GDM1 (cell line): ENCODE measurements at places on chromosomes 12 and 14.

GRCh38 chr12:38771871-38772270 is 133.5 kb downstream of the CPNE8 start:
- DNase-seq, result no peak

GRCh38 chr14:65032319-65032718 is 45.6 kb downstream of the FNTB start:
- no peak for DNase-seq

- no peak for DNase-seq
These were observed 98.5 kb downstream of the KLHL28 start for GRCh38 chr14:44863271-44863670.

- DNase-seq, result no peak
These were observed 119.8 kb upstream of the CPM start for GRCh38 chr12:69052613-69053408.

- no peak for DNase-seq
These were observed 586 bp downstream of the TTC6 start for GRCh38 chr14:37595809-37596621.

GRCh38 chr14:32400480-32400879 is 71.4 kb downstream of the AKAP6 start:
- no peak for DNase-seq

DNA sequence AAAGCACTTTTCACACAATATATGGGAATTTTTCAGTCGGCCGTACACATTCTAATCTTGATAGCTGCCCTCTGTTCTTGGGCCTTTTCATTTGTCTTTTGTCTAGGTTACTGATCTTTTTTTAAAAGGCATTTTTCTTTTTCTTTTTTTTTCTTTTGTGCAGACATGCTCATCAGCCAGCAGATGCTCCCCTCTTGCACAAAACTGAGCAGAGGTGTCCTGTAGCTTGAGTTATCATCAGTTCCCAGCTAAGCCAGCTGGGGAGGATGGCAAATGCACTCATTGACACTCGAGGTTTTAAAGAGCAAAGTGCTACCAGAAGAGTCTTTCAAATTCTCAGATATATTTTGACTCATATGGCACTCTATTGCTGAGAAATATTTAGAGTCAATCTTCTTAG is 913.9 kb upstream of the SEL1L start:
- DNase-seq, result no peak

DNA sequence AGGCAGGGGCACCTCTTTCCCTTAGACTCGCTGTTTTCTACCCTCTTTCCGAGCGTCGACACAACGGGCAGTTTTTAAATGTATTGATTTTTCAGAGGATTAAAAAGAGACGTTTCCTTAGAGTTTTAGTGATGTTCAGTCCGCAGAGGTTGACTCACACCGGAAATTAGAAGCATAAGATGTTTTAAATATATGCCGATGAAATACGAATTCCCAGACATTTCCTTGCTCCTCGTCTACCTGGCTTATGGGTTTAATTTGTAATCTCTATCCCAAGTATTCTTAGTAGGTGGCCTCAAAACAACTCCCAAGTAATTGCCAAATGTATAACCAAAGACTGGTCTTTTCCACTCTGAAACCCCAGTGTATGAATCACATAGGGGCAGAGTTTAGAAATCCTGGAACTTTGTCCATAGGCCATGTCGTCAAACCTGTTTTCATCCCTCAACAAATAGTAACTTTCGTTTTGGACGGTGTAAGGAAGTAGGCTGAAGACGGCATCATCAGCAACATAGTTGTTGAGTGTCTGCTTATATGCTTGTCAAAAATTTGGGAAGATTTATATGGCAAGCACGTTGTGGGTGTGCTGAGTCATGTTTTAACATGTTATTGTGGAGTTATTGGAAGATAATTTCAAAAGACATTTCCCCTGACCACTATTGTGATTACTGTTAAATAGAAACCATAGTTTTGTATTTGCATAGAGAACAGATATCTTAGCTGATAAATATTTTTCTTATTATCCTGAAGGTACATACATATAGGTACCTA is 824 bp downstream of the TBK1 start:
- DNase-seq, result peak; percentile 26

- no peak for DNase-seq
These were observed 22.6 kb upstream of the LRP1-AS start for GRCh38 chr12:57169969-57170368.
